ENCODE measurements at places on chromosomes 2 and 18.

- DNase-seq, result no peak
Observed at GRCh38 chr2:80987466-80987865, 682.9 kb upstream of the LRRTM1 start.

- DNase-seq, result peak; percentile 64
Observed at GRCh38 chr2:237581751-237582746, 8.5 kb downstream of the RAB17 start.

DNA sequence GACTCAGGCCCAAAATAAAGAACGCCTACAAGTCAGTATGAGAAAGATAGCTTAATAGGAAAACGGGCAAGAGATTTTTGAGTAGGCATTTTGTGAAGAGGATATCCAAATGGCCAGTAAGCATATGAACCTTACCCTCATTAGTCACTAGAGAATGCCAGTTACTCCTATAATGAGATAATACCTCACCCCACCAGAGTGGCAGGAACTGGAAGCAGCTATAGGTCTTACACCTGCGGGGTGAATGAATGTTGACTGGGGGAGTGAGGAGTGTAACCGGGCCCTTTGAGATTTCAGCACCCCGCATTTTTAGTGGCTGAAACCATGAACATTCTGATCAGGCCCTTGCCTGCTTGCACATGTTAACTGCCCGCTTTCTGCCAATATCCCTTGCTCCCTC, 7.5 kb upstream of the PTPN2 start:
- DNase-seq, result no peak

DNA sequence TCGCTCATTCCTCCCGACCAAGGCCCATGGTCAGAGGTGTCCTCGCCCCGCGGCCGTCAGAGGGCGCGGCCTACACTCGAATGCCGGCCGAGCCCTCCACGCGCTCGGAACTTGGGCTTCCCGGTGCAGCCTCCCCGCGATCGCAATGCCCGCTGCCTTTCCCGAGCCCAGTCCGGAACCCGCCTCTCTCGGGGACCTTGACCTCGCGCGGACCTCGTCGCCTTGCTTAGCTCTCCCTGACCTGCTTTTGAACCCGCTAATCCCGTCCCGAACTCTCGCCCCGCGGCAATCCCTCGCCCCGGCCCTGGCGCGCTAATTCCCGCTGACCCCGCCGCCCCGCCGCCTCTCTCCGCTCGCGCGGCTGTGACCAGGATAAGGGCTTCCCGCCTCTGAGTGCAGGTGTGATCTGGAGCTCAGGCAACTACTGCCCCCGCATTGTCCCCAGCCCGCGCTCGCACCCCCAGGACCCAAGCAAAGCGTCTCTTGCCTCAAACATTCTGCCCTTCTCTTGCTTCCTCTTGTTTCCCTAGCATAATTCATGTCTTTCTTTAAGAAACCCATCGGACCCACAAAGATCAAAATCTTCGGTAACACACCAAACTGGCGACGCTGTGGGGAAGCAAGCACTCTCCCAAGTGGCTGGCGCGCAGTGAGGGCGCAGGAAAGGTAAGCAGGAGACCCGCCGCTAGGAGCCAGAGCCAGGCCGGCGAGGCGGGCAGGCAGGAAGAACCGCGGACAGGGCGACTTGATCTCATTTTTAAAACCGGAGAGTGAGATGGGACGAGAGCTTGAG, 46.6 kb upstream of the ATP6V1B1 start:
- DNase-seq, result peak; percentile 27

GRCh38 chr2:237662671-237663093, 35.3 kb downstream of the LRRFIP1 start:
- peak; percentile 90 for DNase-seq

GRCh38 chr2:16055848-16056580, 115.7 kb downstream of the MYCN start:
- peak; percentile 29 for DNase-seq

- DNase-seq, result no peak
Observed at GRCh38 chr2:70399046-70399445, 97.2 kb upstream of the FAM136A start.

DNA sequence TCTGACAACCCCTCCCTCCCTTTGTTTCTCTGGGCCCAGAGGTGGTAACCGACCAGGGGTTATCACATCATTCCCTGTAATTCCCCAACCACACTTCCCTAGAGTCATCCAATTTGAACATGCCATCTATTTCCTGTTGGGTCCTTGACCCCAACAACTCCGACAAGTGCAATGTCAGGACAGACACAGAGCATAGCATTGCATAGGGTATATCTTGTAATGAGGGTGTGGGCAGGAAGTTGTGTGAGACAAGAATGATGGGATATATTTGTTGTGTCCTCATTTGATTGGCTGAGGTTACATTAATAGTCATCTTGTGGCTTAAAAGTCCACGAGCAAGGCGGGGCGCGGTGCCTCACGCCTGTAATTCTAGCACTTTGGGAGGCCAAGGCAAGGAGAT, 33.4 kb upstream of the CNOT11 start:
- no peak for DNase-seq

DNA sequence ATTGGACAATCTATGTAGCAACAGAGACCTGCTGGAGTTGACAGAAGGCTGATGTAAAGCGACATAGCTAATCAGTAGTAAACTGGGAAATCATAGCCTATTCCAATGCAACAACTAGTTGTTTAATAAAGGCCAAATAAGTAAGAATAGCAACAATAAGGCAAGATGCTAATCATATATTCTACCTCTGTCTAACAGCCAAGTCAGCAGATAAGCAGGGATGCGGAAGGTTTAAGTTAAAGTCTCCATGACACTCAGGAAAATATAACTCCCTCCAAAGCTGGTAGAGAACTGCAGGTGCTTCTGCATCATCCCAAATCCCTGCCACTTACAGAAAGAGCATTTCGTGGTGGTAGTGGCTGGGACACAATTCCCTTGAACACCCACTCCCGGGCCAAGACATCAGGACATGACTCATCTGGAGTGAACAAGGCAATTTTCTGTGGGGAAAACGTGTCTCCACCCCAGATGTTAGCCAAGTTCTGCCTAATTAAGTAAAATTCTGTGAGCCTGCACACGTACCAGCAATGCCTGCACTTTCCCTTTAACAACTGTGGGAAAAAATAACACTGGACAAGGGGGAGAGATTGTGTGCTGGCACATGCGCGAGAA, 413.6 kb upstream of the ID2 start:
- DNase-seq, result peak; percentile 59

- DNase-seq, result no peak
Observed at GRCh38 chr2:103459283-103459682, 697.5 kb downstream of the TMEM182 start.

DNA sequence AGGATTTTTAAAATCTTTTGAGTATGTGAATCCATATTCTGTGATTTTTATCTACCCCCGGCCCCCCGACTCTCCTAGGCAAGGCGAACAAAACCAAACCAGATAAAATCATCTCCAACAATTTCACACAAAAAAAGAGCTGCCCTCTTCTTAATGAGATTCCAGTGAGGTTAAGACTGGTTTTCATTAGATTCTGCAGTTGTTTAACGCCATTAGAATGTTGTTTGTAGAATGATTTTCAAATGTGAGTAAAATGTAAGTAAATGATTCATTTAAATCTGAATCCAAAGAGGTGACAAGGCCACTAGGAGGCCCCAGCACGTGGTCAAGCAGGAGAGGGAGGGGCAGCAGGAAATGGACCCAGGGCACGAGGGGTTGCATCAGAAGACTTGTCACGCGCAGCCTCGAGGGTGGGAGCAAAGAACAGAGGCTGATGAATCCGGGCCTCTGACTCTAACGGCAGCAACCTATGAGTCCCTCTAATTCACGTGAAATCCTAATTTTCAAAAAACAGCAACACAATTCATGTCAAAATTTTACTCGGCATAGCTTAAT, 24.3 kb upstream of the KLHL29 start:
- DNase-seq, result peak; percentile 48

- DNase-seq, result no peak
Observed at GRCh38 chr2:95010718-95011117, 14.8 kb upstream of the MAL start.

GRCh38 chr2:85735691-85736090, 18.1 kb upstream of the ATOH8 start:
- no peak for DNase-seq

DNA sequence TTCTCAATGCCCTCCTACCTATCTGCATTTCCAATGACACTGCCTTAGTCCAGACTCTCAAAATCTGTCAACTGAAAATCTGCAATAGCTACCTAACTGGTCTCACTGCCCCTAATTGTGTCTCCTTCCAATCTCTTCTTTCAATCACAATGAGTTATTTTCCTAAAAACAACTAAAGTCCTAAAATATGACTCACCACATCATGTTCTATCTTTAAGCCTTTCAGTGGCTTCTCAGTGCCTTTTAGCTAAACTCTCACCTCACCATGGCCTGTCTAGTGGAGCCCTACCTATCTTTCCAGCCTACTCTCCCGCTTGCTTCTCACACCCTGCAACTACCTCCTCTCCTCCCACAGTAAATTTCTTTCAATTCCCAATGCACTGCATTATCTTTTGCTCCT, 220.9 kb upstream of the PKDCC start:
- DNase-seq, result no peak

DNA sequence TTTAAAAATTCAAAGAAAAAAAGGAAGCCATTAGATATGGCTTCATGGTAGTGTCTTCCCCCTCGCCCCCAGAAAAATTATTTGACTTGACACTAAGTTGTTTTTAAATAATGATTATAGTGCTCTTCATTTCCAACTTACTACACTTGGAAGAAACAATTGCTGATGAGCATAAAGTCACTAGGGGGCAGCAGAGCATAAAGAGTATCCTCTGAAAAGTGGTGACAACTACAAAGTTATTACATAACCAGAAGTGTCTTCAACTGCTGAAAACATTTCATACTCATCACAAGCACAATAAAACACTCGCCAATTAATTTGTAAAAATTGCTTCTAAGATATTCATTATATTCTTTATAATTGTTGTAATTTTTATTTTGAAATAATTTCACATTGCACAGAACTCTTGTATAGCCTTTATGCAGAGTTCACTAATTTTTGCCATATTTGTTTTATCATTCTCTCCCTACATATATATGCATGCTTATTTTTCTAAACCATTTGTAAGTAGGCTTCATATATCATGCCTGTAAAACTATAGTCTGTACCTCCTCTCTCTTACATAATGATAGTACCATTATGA, 54.9 kb downstream of the EXOC6B start:
- DNase-seq, result peak; percentile 92

DNA sequence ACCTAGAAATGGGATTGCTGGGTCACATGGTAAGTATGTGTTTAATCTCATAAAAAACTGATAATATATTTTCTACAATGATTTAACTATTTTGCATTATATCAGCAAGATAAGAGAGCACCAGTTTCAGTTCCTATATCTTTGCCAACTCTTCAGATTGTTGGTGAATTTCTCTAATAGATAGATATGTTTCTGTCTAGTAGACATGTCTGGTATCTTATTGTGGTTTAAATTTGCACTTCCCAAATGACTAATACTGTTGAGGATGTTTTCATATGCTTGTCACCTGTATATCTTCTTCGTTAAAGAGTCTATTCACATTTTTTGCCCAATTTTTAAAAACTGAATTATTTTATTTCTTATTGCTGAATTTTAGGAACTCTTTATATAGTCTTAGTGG, 113.8 kb upstream of the UXS1 start:
- no peak for DNase-seq

DNA sequence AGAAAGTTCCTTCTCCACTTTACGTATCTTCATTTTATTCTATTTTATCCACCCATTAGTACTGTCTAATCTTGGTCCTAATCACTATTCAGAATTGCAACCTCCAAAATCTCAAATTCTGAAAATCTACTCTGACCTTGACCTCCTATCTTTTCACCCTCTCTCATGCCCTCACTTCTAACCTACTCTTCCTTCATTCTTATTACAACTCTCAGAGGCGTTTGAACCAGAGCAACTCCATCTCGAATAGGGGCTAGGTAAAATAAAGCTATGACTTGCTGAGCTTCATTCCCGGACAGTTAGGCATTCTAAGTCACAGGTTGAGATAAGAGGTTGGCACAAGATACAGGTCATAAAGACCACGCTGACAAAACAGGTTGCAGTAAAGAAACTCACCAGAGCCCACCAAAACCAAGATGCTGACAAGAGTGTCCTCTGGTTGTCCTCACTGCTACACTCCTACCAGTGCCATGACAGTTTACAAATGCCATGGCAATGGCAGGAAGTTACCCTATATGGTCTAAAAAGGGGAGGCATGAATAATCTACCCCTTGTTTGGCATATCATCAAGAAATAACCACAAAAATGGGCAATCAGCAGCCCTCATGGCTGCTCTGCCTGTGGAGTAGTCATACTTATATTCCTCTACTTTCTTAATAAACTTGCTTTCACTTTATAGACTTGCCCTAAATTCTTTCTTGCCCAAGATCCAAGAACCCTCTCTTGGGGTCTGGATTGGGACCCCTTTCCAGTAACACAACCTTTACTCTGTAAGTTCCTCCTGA, 11.4 kb downstream of the CCDC88A start:
- no peak for DNase-seq

DNA sequence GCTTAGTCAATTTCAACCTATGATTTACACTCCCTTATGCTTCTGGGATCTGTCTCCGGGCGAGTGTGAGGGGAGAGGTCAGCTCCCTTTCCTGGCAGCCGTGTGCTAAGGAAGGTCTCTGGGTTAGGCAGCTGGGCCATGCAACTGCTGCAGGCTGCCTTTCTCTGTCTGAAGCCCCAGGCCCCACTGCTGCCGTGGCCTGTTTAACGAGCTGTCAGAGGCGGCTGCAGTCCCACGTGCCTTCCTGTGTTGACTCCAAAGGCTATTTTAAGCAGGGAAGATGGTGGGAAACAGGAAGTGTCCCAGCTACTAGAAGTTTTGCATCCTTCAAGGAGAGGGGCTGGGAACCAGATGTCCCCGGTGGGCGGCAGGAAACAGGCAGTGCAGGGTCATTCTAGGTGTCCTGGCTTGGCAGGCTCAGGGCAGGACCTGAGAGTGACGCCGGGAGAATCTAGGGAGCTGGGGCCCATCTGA, 186.4 kb downstream of the TNS1 start:
- peak; percentile 50 for DNase-seq

DNA sequence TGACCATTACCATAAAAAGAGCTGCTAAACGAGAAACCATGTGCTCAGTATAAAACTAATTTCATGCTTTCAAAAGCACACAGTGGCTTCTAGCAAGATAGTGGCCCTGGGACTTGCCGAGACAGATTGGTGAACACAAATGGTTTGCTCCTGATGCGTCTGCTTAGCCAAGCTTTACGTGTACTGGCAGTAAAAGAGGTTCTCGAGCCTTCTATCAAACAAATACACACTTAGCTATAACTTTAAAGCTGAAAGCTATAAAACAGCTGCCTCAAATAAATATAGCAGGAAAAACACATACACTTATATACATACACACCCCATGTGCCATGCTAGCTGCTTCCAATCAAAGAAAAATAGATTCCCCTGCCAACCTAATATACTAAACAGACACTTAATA, 117.0 kb downstream of the ZNF385B start:
- DNase-seq, result no peak

- no peak for DNase-seq
Observed at GRCh38 chr2:215771241-215771640, 242.1 kb downstream of the MREG start.

- peak; percentile 65 for DNase-seq
Observed at GRCh38 chr2:43225093-43225787, 1.2 kb downstream of the ZFP36L2 start.

DNA sequence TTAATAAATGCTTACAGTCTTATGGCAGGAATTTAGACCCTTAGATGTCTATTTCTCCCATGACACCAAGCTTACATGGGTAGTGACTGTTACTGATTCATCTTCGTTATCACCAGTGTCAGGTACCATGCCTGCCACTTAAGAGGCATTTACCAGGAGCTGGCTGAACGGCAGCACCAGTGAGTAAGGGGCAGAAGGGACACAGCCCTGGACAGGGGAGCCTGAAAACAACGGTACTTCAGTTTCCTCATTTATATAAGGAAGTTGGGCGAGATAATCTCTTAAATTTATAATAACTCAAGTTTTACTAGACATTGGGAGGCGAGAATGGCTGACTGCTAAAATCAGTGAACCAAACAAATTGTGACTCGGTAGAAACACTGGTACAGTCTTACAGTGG, 1.2 kb downstream of the COA5 start:
- peak; percentile 21 for DNase-seq

Measured in suppressor macrophage (primary cell).